ENCODE measurements at places on chromosomes 12 and 14.

DNA sequence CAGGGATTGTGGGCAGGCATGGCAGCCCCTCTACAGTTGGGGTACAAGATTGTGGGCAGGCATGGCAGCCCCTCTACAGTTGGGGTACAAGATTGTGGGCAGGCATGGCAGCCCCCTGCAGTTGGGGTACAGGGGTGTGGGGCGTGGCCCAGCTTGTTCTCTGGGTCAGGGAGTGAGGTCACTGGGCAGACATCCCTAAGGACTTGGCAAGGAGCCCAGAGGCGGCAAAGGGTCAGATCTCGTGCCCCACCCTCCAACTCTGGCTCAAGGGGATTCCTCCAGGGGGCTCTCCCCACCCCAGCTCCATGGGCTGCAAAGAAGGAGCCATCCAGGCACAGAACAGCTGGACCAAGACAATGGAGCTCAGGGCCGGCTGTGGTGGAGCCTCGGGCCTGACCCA, 25.8 kb upstream of the NUDT14 start:
- DNase-seq: no peak

DNA sequence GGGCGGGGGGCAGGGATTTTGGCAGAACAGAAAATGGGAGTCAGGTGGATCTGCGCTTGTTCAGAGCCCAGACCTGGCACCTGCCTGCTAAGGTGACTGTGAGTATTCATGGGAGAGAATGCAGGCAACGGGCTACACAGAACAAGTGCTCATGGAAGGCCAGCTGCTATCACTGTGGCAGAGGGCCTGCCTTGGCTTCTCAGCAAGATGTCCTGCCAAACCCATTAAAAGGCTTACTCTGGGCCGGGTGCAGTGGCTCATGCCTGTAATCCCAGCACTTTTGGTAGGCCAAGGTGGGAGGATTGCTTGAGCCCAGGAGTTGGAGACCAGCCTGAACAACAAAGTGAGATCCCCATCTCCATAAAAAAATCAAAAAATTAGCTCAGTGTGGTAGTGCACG, 21.0 kb downstream of the DIO3 start:
- no peak for DNase-seq

DNA sequence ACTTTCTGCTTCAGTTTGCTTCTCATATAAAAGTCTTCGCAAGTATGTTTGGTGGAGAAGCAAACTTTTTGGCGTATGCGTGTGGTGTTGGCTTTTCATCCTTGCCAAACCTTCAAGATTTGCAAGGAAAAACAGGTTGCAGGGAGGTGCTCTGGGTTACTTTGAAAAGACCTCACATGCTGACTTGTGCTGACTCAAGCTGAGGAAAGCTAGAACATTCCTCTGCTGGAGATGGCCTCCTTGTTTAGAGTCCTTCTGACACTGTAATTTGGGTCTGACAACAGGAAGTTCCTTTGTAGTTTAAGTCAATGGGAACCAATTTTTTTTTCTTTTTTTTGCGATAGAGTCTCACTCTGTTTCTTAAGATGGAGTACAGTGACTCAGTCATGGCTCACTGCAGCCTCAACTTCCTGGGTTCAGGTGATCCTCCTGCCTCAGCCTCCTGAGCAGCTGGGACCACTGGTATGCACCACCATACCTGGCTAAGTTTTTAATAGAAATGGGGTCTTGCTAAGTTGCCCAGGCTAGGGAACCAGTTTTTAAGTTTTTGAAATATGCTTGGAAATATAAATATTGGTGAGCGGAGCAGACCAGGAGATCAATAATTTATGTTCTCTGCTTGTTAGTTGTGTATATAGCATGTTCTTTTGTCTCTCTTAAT, 2.6 kb upstream of the ACACB start:
- DNase-seq: no peak

DNA sequence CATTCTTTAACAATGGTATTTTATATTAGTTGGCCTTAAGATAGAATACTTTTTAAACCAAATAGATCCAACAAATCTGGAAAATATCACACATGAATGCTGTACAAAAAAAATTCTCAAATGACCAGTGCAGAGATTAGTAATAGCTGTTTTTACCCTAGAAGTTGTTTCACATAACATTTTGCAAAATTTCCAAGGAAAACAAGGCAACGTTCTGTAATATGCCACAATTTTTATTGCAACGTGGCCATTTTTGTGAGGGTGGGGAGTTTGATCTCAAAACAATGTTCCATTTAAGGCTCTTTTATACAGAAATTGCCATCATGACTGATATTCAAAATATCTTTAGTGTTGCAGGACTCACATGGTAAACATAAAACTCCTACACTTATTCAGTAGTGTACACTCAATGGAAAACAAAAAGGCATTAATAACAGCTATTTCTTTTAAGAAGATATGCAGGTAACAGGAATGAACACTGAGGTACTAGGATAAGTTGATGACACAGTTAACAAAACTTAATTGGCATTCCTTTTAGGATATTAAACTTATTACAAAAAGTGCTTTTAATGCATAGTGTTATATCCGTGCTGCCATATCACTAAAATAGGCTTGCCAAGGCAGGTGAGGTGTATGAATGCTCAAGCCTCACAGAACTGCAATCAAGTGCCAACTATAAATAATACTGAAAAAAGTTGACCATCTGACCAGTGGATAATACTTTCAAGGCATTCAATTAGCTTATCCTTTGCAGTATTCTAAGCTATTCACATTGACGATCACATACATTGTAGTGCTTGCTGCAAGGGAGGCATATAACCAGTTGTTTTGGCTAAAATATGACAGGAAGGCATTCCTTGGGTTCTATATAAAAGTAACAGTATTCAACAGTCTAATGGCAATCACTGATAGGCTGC, 2.3 kb downstream of the CFL2 start:
- DNase-seq: no peak

DNA sequence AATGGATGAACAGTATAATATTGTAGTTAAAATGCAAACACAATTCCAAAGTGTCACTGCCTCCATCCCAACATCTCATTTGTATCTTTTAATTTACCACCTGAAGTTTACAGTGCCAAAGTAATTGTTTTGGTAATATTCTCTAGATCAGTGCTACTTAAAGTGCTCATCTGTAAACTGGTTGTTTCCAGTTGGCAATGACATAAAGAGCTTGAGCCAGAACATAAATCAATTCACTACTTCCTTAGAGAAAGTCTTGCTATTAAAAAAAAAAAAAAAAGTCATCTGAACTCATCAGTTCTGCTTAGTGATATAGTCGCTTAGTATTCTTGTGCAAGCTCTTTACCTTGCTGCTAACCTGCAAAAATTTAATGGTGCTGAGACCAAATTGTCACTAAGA, 16.4 kb downstream of the PLCZ1 start:
- DNase-seq: no peak

- no peak for DNase-seq
Observed at GRCh38 chr14:105072892-105073719, 7.9 kb upstream of the GPR132 start.

DNA sequence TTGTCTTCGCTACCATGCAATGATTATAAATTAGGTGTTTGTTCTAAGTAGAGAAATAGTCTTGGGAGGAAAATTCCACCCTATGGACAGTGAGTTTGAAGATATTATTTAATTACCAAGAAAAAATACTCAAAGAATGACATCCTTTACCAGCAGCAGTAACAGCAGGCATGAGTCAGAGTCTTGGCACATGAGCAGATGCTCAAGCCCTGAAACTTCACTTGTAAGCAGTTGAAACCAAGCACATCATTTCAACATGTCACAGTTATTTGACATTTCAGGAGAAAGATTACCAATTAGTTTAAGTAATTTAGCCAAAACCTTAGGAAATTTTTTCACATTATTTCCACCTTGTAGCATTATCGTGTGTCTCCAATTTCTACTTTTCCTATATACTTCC, 99.2 kb downstream of the C12orf50 start:
- no peak for DNase-seq

GRCh38 chr12:42936991-42937390, 347.4 kb upstream of the PRICKLE1 start:
- DNase-seq: no peak

- no peak for DNase-seq
Observed at GRCh38 chr14:49593016-49593415, 5.7 kb upstream of the LRR1 start.

GRCh38 chr12:9390761-9391160, 182.6 kb upstream of the PZP start:
- DNase-seq: no peak

DNA sequence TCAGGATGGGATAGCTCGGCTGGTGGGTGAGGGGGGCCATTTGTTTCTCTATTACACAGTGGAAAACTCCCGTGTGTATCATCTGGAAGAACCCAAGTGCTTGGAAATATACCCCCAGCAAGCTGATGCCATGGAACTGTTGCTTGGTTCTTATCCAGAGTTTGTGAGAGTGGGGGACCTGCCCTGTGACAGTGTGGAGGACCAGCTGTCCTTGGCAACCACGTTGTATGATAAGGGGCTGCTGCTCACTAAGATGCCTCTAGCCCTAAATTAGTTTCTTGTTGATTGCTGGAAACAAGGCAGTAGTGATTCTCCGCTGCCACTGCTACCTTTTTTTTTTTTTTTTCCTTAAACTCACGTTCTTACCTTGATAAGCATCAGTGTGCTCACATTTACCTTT, 1.9 kb downstream of the RIOX1 start:
- no peak for DNase-seq

GRCh38 chr14:70013271-70013873, 134.2 kb downstream of the SMOC1 start:
- peak; percentile 52 for DNase-seq

DNA sequence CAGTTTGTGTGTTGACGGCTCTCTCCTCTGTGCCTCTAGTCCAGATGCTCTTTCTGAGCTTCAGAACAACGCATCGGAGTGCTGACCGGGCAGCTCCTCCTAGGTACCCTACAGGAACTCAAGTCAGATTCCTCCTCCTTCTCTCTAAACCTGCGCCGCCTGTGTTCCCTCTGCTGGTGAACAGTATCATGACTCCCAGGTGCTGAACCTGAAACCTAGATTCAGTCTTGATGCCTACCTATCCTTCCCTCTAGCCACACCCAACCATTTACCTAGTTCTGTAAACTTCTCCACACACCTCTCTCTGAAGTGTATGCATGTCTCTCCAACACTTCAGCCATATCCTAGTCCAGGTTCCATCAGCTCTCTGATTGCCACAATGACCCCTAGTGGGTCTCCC, 112.7 kb downstream of the EFCAB11 start:
- no peak for DNase-seq

DNA sequence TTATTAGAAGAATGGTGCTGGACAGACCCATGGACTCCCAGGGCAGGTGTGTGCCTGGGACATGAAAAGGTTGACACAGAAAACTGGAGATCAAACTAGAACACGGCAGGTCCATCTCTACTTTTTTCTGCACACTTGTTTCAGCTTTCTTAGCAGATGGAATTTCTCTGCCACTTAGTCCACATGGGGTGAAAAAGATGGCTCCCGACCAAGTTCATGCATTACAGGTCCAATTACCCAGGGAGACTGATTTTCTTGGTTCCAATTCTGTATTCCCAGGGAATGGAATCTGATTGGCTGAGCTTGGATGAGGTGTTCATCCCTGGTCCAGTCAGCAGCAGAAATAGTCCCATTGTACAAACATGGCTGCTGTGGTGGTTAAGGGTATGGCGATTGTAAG, 238.9 kb upstream of the SRRM4 start:
- no peak for DNase-seq

- DNase-seq: no peak
Observed at GRCh38 chr12:2941524-2941923, 17.7 kb upstream of the TEAD4 start.

GRCh38 chr12:3251691-3252090, 174.5 kb downstream of the TSPAN9 start:
- DNase-seq: no peak

DNA sequence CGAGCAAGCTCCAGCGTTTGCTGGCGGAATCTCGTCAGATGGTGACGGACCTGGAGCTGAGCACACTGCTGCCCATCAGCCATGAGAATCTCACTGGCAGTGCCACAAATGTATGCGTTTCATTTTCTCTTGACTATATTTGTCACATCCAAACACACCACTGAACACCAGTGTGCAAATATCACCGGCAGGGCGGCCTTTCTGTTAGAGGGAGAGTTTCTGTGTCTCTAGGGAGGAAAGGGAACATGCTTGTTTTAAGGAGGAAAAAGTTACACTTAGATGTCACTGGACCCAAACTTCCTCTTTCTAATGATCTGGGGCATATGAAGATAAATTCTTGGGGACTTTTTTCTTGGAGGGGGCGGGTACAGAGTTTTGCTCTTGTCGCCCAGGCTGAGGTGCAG, 21.9 kb upstream of the HIP1R start:
- DNase-seq: no peak

DNA sequence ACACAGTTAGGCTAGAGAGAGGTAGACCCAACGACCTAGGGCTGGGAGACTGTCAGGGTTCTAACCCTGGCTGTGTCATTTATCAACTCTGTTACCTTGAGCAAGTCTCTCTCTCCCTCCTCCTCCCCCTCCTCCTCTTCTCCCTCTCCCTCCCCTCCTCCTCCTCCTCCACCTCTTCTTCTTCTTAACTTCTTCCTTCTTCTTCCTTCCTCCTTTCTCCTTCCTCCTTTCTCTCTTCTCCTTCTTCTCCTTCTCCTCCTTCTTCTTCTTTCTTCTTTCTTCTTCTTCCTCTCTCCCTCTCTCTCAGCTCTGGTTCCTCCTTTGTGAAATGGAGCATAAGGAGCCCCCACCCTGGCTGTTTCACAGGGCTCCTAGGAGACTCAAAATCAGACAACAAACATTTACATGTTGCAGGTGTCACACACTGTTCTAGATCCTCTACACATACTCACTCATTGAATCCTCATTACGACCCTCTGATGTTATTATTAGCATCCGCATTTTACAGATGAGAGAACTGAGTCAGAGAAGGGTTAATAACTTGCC, 2.2 kb upstream of the KCNH3 start:
- DNase-seq: no peak

- peak; percentile 75 for DNase-seq
Observed at GRCh38 chr14:98138666-98139065, 1133.3 kb downstream of the BCL11B start.

- DNase-seq: no peak
Observed at GRCh38 chr14:53156238-53156637, 3.1 kb upstream of the DDHD1 start.

- peak; percentile 87 for DNase-seq
Observed at GRCh38 chr12:47397664-47398281, 308.1 kb downstream of the RPAP3 start.

DNA sequence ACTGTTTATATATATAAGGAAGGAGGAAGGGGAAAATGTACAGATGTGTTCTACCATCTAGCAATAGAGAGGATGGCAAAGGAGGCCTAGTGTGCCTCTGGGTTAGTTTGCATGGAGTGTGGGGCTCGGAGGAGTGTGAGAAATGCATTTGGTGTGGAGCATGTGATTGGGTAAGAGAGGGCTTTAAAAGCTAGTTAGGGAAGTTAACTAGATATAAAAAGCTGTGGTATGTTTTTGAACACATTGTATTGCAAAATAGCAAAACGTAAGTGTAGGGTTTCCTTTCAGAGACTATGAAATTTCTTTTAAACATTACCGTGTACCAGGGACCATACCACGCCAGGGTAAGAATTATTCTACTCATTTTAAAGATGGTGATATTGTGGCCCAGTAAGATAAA, 53.3 kb upstream of the STXBP6 start:
- DNase-seq: no peak

GRCh38 chr14:63203618-63204406, 431 bp upstream of the RHOJ start:
- DNase-seq: peak; percentile 95
